ENCODE measurements at places on chromosomes 13 and 19.

DNA sequence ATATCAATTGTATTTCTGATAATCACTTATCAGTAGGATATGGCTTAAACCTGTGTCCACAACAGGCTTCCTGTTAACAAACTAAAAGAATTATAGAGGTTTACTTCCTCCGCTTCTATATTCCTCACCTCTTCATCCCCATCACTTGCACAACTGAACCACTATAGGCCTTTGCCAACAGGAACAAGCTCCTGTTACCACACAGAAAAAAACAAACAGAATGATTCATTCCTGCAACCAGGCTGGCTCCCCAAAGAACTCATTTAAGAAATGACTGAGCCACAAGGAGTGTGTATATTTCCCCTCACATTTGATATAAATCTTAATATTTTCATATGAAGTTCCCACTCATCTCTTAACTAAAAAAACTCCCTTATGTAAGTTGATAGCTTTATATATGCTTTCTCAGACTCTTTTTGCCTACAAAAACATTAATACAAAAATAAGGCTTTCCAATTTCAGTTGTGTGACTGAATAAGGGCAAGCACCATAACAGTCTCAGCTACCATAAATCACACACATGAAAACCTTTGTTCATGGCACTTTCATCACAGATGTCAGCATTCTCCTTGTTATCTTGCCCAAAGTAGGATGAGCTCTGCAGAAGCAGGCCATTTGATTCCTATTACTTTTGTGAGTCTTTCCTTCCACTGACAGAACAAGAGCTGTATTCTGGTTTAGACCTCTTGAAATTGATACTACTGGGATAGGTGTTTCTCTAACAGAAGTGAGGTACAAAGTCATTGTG is 366.8 kb downstream of the SLITRK1 start:
- no peak for DNase-seq

GRCh38 chr13:113117911-113118260 is 4.7 kb upstream of the F10 start:
- DNase-seq = peak; percentile 45

DNA sequence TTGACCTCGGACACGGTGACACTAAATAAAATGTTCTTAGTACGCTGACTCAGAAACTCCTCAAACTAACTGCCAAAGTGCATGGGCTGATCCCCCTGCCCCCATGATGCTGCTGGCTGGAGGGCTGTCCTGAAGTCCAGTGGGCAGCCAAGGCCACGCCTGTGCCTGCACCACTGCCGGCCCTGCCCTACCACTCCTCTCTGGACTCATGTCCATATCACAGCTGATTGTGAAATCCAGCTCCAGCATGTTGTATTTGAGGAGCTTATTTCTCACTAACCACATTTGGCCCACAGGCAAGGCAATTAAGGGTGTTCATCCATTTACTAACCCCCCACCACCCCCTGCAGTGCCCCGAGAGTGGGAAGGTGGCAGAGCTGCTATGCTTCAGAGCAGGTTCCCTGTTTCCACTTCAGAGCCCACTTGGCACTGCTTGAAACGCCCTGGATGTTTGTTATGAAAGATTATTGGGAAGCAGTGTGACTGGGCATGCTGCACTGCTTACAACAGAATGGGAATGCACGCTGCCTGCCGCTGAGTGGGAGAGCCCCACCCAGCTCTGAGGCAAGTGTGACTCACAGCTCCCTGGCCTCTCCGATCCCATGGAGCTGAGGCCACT is 114.0 kb downstream of the UQCRFS1 start:
- DNase-seq = peak; percentile 89

DNA sequence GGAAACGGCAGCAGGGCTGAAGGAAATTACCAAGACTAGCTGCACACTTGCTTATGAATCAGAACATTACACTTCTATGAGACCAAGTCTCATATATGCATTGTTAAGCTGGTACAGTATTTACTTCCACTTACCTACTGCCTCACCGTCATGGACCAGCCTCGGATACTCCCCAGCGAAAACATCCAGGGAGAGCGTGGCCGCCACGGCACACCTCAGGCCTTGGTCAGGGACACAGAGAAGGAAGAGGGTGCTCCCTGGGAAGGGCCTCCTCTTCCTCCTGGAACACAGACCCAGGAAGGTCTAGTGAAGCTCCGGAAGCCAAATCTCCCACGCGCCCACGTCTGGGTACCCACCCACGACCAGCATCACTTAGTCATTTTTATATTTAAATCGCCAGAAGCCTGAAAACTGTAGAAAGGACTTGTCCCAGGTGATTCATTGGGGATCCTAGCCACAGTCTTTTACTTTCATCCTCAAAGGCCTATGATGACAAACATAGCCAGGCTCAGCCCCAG is 24.4 kb upstream of the MTIF3 start:
- DNase-seq = no peak

DNA sequence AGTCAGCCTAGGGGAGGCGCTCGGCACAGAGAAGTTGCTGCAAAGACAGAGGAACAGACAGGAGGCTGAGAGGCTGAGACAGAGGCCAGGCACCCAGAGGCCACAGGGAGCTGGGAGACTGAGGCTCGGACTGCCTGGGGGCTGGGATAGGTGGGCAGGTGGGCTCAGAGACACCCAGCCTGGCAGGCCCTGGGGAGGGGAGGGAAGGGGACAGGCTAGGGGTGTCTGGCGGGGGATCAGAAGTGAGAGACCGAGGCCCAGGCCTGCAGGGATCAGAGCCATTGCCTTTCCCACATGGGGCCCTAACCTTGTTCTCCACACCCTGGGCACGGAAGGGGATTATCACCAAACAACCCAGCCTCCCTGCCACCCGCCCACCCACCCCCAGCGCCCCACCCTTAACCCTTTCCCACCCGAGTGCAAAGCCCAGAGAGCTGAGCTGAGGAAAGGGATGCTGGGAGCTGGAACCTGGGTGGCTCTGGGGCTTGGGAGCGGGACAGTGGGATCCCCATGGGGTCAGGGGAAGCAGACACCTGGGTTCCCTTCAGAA is 1.3 kb downstream of the NTN5 start:
- no peak for DNase-seq

- DNase-seq = no peak
Measured at GRCh38 chr13:30803749-30804148, 68.4 kb downstream of the ALOX5AP start.

DNA sequence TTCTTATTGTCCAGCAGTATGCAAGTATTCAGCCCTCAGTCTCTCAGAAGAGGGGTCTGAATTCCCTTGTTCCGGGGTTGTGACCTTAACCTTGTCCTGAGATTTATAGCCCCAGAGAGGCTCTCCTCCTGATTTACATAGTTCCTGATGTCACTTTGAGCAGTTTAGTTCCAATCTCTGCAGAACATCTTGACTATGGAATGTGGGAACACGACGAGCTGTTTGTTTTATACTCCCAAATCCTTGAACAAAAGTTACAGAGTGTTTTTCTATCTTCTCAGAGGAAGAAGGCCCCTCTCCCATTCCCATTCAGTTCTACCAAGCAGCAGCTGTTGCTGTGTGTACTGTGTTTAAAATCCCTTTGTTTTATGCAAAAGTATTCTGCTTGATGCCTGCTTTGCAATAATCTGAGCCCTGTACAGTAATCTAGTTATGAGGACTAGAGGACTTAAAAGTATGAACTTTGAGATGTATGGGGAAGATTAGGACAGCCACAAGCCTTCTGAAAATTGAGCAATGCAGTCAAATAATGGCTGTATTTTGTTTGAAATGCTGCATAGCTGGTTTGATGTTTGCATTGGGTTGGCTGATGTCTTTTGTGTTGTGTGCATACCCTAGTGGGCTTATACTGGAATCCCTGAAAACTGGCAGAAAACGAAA is 74.7 kb downstream of the KL start:
- DNase-seq = no peak

DNA sequence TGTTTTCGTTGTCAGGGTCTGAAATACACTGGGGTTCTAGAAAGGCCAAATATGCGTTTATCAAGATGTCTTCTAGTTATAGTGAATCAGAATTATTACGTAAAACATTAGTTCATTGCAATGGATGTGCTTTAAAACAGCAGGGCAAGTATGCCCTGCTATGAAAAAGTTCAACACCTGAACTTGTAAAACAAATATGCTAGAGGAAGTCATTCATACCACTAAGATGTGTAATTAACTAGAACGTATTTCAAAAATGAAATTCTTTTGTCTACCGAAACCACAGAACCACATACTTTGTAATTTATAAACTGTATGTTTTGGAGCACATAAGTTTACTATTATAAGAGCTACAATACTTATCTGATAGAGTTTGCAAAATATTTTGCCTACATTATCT is 266.2 kb downstream of the KCTD12 start:
- DNase-seq = no peak

DNA sequence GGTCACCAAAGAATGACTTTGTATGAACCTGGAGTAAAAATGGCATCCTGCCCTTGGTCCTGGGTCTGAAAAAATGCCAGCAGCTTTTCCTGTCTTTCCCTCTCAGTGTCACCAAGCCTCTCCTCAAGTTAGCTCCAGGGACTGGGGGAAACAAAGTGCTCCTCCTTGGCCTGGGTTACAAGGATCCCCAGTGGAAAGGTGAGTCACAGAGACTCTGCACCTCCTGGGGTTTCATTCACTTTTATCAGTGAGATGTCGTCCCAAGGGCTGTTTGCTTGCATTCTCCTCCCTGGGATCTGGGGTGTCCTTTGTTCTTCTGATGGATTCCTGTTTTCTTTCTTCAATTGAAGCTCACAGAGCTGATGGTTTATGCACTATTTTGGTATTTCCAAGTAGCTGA is 93.2 kb upstream of the CSNK1A1L start:
- DNase-seq = no peak

- DNase-seq = no peak
Measured at GRCh38 chr13:99916366-99917103, 55.0 kb downstream of the ZIC5 start.

GRCh38 chr13:34030782-34031181 is 212.8 kb downstream of the RFC3 start:
- no peak for DNase-seq

GRCh38 chr19:16615808-16616207 is 12.2 kb downstream of the MED26 start:
- DNase-seq = no peak

DNA sequence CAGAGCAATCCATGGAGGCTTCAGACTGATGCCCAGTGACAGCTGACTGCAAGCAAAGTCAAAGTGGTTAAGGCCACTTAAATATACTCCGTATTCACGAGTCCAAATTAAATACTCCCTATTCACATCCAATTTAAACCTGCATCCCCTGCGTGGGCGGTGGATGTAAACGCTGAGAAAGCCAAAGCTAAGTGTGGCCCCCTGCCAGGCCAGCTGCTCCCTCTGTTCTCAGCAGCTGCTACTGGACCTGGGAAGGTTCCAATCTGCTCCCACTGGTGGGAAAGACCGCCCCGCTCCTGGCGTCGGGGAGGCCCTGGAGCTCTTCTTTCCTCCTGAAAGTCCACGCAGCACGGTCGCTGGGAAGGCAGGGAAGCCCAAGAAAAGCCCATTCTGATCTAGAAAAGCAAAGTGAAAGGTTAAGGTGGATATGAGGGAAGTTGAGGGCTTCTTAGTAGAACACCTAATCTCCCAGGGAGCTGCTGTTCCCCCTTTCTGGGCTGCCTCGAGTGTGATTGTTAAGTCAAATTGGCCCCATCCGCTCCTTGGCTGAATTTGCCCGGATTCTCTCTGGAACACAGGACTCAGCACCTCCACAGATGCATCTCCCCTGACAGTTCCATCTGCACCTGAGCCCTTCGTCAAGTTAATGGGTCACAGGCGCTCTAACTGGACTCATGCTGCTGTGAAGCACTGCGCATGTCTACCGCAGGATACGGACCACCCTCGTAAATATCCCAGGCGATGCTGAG is 205.5 kb downstream of the USP12 start:
- no peak for DNase-seq

DNA sequence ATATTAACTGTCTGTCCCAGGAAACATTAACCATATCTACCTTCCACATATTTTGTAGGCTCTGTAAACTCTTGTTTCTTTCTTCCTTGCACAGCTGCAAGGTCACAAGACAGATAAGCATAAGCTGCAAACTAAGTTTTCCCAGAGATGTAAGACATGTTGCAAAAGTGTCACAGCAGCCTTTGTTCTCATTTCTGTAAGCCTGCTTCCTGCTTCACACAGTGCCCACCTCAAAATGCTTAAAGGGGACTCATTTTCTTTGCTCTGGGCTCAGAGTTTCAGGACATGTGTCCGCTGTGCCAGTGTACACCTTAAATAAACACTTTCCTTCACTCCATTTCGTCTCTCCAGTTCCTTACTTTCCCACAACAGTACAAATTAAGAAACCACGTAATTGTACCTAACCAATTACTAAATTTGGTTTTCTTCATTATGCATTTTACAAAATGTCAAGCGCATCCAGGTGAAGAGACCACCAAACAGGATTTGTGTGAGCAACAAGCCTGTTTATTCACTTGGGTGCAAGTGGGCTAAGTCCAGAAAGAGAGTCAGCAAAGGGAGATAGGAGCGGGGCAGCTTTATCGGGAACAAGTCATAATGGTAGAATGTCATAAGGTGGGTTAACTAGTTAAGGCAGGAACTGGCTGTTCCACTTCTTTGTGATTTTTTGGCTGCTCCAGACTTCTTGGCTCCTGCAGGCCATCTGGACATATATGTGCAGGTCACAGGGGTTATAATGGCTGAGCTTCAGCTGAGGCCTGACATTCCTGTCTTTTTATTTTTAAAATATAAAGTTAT is 12.7 kb upstream of the ZNF431 start:
- no peak for DNase-seq

DNA sequence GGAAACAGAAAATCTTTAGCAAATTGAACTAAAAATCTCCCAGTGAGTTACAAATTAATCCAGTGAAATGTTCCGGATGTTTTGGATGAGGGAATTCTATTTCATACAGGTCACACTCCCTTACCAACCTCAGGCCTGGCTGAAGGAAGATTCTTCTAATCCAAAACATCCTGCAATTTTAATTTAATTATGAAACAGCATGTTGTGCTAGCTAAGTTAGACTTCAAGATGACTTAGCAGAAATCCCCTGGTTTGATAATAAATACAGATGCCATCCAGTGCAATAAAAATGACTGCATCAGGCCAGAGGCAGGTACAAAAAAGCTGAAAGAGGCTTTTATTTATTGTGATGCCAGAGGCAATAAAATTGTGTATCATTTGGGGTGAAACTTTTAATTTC is 96.7 kb upstream of the CLDN10 start:
- DNase-seq = no peak

- no peak for DNase-seq
Measured at GRCh38 chr19:56094449-56094848, 26.6 kb downstream of the ZNF787 start.

- DNase-seq = no peak
Measured at GRCh38 chr13:54775501-54776191, 1747.0 kb downstream of the OLFM4 start.

GRCh38 chr19:3276341-3276799 is 51.9 kb downstream of the CELF5 start:
- no peak for DNase-seq

All from tibial artery (tissue), 4 donors.